Activated CD8-positive, alpha-beta memory T cell treated with anti-CD3 and anti-CD28 coated beads, Interleukin-2, amount 10 ng/mL, durations not matched to agents 7 days and 5 days (primary cell): ENCODE measurements at places on chromosomes 2 and 18. TPM values are rescaled to one million over a fixed set of nuclear protein-coding genes. Genes with fewer than 3 reads are reported as not detected.

- no peaks in the 10 kb centered on the region for H3K36me3 ChIP-seq
- DNase-seq: no peak
- H3K27ac ChIP-seq: no peak overlapping the region
- no peaks in the 10 kb centered on the region for H3K4me1 ChIP-seq
Observed at GRCh38 chr18:66167829-66168684, 417.2 kb downstream of the CDH7 start.

GRCh38 chr2:181305301-181306123 lies 151.7 kb upstream of the ITGA4 start:
- peak; percentile 89 for DNase-seq
- peaks cover 11% of the 10 kb centered on the region for H3K36me3 ChIP-seq
- peak overlapping the region; percentile 95 for H3K27ac ChIP-seq
- H3K4me1 ChIP-seq: peaks cover 77% of the 10 kb centered on the region

DNA sequence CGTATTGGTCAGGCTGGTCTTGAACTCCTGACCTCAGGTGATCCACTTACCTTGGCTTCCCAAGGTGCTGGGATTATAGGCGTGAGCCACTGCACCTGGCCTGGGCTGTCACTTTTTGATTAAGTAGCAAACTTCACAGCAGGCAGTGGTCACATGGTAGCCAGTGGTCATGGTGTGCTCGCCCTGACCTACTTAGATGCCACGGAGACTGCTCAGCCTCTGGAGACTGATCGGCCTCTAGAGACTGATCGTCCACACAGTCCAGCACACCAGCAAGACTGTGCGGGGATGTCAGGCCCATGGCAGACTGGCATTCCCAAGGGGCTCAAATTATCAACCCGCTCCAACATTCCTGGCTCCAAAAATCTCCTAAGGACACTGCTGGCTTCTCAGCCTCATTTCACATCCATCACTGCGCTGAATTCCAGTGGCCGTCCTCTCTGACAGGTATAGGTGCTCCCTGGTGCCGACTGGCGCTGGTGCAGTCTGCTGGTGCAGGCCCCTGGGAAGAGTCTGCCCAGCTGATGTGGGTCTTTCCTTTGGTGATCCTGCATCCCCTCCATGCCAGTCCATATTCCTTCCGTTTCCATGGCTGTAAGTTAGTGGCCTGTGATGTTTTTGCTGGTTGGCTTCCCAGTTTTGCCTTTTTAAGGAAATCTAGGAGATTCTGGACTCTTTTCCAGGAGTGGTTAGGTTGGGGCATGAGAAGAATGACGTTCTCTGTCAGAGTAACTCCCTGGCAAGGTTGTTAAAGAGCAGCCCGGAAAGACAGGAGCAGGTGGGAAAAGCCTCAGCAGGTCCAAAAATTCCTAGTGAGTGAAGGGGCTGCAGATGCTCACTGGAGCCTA lies 374.5 kb upstream of the HS6ST1 start:
- no peaks in the 10 kb centered on the region for H3K36me3 ChIP-seq
- H3K27ac ChIP-seq: no peak overlapping the region
- no peak overlapping the region for H3K4me3 ChIP-seq
- peaks cover 5% of the 10 kb centered on the region for H3K27me3 ChIP-seq
- no peaks in the 10 kb centered on the region for H3K4me1 ChIP-seq

- peaks cover 25% of the 10 kb centered on the region for H3K4me1 ChIP-seq
Observed at GRCh38 chr18:44816050-44816449, 135.4 kb downstream of the SETBP1 start.

DNA sequence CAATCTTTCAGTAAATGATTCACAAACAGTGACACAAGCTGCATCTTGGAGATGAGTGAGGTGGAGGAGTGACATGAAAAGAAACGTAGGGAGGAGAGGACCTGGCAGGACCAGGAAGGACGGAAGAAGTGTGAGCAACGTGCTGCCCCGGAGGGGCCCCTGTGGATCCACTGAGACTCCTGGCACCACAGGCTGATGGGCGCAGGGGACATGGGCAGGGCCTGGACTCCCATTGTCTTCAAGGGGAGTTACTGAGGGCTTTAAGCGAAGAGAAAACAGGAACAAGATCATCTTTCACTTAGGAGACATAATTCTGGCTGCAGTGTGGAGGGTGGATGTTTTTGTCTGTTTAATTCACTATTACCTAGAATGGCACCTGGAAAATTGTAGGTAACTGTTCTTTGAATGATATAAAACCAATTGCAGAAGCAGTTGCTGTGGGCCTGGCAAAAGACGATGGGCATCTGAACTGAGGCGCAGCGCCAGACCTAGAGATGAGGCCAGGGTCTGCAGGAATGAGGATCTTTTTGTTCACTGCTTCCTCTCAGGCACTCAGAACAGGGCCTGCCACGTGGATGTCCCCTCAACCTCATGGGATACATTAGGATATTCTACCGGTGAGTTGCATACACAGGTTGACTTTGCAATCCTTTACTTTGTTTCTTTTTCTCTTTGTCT lies 156.4 kb downstream of the TMEM18 start:
- H3K4me1 ChIP-seq: no peaks in the 10 kb centered on the region
- H3K27me3 ChIP-seq: peaks cover 8% of the 10 kb centered on the region
- DNase-seq: no peak
- H3K27ac ChIP-seq: no peak overlapping the region

GRCh38 chr18:58858591-58859468 lies 5.8 kb upstream of the ZNF532 start:
- no peak for DNase-seq
- H3K4me3 ChIP-seq: no peak overlapping the region
- H3K27me3 ChIP-seq: peaks cover 37% of the 10 kb centered on the region

DNA sequence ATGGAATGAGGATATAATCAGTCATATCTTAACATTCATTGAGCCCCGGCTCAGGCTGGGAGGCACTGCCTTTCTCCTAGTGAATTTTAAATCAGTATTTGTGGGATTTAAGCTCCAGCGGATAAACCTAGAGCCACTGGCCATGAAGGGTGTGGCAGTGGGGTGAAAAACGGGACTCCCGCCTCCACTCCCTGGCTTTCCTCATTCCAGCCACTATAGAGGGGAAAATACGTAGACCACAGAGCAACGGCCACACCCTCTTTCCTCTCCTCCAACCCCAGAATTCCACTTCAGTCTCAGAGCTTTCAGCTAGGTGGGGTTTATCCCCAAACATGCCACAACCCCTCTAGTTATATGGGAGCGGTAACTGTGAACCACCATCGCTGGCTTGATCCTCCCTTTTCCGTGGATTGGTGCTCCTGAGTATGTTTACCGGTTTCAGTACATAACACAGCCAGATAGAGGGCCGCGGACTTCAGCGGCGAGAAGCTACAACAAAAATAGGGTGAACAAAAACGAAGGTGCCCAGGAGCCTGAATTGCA lies 70.6 kb upstream of the ITGB6 start:
- H3K27me3 ChIP-seq: peaks cover 7% of the 10 kb centered on the region
- peaks cover 28% of the 10 kb centered on the region for H3K36me3 ChIP-seq
- no peak for DNase-seq

DNA sequence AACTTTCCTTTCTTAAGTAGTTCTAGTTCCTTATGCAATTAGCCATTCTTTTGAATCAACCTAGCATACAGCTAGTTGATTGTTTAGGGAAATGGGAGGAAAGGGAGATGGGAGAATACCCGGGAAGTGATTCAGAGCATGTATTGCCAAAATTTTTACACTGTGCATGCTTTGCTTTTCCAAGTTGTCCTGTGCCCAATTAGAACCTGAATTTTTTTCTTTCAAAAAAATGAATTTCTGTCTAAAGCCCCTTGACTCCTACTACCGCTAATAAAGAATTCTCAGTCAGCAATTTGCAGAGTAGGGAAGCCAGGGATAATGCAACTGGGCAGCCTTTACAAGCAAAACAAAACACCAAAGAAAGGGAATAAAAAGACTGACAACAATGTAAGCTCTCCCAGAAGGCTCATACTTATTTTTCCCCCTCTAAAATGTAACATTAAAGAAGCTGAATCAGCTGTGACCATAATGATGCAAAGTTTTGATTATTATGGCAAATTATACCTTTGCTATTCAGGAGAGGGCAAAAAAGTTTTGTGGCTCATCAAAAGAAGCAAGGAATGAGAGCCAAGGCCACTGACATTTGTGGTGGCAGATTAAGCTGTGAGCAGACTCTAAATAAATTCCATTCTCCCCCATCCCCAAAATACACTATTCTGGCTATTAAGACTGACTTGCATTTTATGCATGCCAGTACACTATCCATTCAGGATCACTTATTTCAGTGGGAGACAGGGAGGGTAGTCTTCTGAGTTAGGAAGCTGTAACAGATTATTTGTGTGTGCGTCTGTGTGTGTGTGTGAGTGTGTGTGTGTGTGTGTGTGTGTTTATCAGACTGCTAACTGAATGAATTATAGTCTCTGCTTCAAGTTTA lies 174.3 kb downstream of the ERBB4 start:
- H3K4me1 ChIP-seq: no peaks in the 10 kb centered on the region
- H3K27ac ChIP-seq: no peak overlapping the region
- H3K27me3 ChIP-seq: no peaks in the 10 kb centered on the region
- H3K36me3 ChIP-seq: no peaks in the 10 kb centered on the region
- H3K4me3 ChIP-seq: no peak overlapping the region

DNA sequence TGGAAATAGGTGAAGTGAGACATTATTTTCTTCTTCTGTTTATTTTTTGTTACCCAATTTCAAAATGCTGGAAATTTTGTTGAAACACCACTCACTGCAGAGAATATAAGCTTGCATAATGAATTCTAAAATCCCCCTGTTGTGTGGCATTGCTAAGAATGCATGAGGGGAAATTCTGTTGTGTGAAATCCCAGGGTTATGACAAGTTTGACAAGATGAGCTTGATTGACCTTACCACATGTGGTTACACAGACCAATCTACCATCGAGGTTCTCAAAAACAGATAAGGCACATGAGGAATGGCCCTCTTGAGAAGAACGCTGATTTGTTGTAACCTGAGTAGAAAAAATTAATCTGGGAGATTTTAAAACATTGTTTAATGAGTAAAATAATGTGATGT lies 261.6 kb upstream of the MMADHC start:
- H3K36me3 ChIP-seq: peaks cover 1% of the 10 kb centered on the region
- no peaks in the 10 kb centered on the region for H3K27me3 ChIP-seq
- DNase-seq: no peak
- H3K4me3 ChIP-seq: no peak overlapping the region
- no peak overlapping the region for H3K27ac ChIP-seq

DNA sequence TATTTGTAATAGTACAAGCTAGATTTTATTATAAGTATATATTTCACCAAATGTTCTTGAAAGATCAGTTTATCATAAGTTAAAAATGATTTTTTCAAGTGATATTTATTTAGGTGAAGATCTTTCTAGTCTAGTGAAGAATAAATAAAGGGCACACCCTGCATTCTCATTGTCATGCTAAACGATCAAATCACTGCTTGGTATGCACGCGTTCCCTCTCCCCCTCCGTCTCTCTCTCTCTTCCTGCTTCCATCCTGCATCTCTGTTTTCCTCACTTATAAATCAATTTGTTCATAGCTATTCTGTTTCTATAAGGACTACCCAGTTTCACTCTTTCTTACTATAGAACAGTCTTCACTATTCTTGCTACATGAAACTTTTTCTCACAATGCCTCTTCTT lies 1067.4 kb downstream of the LRP1B start:
- H3K27me3 ChIP-seq: no peaks in the 10 kb centered on the region
- no peaks in the 10 kb centered on the region for H3K4me1 ChIP-seq
- no peak for DNase-seq
- H3K27ac ChIP-seq: no peak overlapping the region
- no peak overlapping the region for H3K4me3 ChIP-seq

CNDP1 gene
- 0.28 TPM for total RNA-seq

TXNDC2 gene
- total RNA-seq: not detected
